Renal cortical epithelial cell (primary cell): ENCODE measurements at places on chromosomes 13 and 19. TPM values are rescaled to one million over a fixed set of nuclear protein-coding genes. Genes with fewer than 3 reads are reported as not detected.
A peak's percentile ranks its signal among the peaks of the same experiment; 100 is the strongest.

ZNF490 gene
- total RNA-seq: 10.2 and 19.6 TPM in 2 replicates

MRPS31 gene
- total RNA-seq: 20.5 and 25.8 TPM in 2 replicates

ZNF577 gene
- total RNA-seq: 3.0 and 14.7 TPM in 2 replicates

KL gene
- total RNA-seq: 11.9 and 12.7 TPM in 2 replicates

TNNI3 gene
- total RNA-seq: 0.15 TPM in 1 of 2 replicates, not detected in the other

DNA sequence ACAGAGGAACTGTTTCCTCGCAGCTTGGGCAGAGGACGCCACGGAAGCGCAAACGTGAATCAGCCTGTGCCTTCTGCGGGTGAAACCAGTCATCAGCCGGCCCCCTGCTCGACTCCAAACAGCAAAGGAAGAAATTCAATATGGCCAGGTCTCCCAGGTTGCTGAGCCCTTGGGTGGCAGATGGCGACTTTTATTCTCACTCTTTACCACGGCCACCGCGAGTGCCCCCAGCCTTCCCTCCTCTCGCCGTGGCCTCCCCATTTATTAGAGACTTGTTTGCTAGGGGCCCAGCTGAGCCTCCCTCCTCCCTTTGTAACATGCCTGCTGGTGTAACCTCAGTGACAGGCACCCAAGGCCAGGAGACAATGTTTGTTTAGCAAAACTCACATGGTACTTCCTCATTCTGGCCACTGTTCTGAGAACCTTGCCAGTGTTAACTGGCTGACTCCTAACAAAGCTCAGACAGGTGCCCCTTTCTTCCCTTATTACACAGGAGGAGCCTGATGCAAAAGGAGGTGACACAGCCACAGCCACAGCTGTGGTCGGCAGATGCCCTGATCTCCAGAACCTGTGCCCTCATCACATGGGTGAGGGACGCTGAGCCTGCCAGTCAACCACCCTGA lies 5.8 kb downstream of the RAB20 start:
- DNase-seq: no peak

GRCh38 chr19:10416380-10417257 lies 3.7 kb upstream of the PDE4A start:
- peak; percentile 48 for DNase-seq

GRCh38 chr19:49579947-49580263 lies 451 bp downstream of the NOSIP start:
- no peak for DNase-seq

DNA sequence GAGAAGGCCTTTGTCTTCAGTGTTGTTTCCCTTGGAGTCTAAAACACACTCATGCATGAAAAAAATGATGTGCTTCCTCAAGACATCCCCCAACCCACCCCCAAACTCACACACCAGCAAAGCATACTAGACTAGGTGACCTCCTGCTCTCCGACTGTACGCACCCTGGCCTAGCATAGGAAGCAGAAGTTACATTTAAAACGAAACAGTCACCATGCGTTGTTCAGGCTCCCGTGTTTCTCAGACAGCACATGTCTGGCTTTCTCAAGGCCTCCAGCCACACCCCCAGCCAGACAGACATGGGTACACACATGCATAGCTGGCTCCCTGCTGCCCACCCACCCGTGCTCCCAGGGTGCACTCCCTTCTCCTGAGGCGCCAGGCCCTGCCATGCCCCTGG lies 28.7 kb upstream of the C1QTNF9 start:
- DNase-seq: no peak

GRCh38 chr13:31908696-31909411 lies 122.7 kb upstream of the FRY start:
- no peak for DNase-seq

DNA sequence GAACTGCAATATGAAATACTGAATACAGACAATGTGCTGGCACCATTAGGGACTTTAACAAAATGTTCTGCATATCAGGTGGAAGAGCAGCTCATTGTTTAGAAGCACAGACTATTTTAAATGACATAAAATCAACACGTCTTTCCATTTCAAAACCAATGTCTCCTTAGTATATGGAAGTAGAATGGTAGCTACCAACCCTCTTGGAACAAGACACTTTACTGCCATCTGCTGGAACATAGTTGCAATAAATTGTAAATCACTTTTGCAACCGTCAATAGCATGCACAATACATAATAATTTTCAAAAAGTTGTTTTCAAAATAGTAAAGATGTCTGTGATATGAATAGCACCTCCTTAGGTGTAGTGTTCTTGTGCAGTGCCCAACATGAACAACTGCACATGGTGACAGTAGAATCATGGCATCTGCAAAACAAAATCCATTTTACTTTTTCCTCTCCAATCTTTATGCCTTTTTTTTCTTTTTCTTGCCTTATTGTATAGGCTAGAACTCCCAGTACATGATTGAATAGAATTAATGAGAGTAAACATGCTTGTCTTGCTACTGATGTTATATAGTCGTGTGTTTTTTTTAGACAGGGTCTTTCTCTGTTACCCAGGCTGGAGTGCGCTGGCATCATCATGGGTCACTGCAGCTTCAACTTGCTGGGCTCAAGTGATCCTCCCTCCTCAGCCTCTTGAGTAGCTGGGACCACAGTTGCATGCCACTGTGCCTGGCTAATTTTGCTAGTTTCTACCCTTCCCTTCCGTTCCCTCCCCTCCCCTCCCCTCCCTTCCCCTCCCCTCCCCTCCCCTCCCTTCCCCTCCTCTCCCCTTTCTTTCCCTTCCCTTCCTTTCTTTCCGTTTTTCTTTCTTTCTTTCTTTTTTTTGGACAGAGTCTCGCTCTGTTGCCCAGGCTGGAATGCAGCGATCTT lies 7.8 kb upstream of the LYPD5 start:
- peak; percentile 70 for DNase-seq

GRCh38 chr19:42132030-42132628 lies at the start of gene POU2F2:
TSS of gene POU2F2 (minus strand) at chr19:42132446. CDS start at chr19:42132411, 35 bp downstream.
- no peak for DNase-seq

DNA sequence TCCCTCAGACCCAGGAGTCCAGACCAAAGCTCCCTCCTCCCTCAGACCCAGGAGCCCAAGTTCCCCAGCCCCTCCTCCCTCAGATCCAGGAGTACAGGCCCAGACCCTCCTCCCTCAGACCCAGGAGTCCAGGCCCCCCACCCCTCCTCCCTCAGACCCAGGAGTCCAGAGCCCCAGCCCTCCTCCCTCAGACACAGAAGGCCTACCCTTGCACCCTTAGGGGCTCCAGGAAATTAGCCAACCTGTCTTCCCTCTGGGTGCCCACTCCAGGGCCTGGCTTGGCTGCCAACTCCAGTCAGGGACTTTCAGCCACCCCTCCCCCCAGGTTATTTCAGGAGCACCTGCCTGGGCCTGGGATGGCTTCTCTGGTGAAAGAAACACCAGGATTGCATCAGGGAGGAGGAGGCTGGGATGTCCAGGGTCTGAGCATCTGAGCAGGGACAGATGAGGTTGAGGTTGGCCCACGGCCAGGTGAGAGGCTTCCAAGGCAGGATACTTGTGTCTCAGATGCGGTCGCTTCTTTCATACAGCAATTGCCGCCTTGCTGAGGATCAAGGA lies at the start of gene FGF21:
Gene FGF21, plus strand, starts transcription at position 441 of the 558 bp plus-strand sequence. CDS start 713 bp downstream, outside the sequence.
- no peak for DNase-seq

- peak; percentile 3 for DNase-seq
Observed at GRCh38 chr13:51683597-51683996, 99.3 kb downstream of the WDFY2 start.

DNA sequence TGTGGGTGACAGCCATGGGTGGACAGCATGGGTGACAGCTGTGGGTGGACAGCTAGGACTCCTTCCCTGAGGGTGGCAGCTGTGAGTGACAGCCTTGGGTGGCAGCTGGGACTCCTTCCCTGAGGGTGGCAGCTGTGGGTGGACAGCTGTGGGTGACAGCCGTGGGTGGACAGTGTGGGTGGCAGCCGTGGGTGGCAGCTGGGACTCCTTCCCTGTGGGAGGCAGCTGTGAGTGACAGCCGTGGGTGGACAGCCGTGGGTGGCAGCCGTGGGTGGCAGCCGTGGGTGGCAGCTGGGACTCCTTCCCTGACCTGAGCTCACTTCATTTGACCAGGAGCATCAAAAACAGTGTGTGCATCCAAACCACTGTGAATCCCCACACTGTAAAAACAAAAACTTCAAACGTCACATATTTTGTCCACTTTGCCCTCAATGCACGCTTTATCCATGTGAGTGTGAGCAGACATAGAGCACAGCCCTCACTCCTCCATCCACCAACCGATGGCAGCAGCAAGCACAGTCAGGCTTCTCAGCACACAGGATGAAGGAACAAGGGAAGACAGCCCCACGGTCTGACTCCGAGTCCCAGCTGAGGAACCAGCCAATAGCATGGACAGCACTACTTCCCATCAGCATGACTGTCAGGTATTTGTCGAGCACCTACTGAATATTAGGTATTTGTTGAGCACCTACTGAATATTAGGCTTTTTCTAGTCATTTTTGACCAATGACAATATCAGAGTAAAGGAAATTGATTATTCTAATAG lies 1.6 kb upstream of the CFAP97D2 start:
- DNase-seq: no peak

- DNase-seq: peak; percentile 58
Observed at GRCh38 chr13:100514788-100515409, 73.7 kb downstream of the GGACT start.
